ENCODE measurements at places on chromosomes 5 and 9.
A peak's percentile ranks its signal among the peaks of the same experiment; 100 is the strongest.

DNA sequence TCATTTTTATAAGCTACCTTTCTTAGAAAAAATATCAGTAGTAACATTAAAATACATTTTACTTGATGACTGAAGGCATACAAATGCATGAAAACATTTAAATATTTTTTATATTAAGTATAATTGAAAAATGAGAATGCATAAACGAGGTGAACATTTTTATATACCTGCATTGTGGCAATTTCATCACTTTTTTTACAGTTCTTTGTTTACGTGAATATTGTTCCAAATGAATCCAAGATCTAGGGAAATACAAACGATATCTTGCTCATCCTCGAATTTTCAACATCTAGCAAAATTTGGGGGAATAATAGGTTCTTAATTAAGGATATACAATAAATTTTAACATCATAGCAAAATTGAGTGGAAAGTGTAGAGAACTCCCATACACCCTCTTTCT, 45.5 kb upstream of the ALDH1A1 start:
- DNase-seq, result no peak

- DNase-seq, result no peak
These were observed 201.7 kb upstream of the TARS1 start for GRCh38 chr5:33238826-33239695.

DNA sequence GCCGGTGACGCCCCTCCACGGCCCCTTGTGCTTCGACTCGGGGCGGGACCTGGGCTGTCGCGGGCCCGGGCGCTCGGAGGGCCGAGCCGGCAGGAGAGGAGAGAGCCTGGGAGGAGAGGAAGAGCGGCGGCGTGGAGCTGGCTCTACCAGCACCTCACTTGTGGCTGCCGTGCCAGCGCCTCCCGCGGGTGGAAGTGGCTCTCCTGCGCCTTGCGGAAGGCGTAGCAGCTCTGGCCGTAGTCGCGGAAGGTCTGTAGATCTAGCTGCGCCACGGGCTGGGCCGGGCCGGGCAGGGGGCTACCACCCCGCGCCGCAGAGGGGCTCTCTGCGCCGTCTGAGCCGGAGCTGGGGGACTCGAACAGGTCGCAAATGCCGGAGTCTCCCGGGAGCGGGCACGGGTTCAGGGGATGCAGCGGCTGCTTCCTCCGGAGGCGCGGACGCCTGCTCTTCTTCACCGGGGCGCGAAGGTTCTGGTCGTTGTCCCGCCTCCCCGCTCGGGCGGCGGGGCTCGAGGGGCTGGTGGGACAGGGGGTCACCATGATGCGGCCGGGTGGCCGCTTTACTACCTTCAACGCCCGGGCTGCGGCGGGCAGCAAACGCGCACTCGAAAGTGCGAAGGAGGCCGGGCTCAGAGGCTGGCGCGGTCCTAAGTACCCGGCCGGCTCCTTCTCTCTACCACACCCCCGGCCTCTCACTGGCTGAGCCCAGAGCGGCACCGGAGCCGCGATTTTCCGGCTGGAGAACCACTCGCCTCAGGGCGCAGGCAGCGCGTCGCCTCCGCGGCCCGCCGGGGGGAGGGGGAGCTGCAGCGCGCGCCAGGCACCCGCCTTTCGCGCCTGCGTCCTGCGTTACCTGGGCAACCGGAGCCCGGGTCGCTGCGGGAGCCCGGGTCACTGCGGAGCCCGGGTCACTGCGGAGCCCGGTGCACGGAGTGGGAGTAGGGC, at the start of gene CCNO:
Gene CCNO, minus strand, starts transcription at position 624 of the 944 bp plus-strand sequence. Its CDS starts 85 bp downstream, at position 539.
- peak; percentile 56 for DNase-seq

GRCh38 chr9:129237803-129238202, 59.7 kb upstream of the IER5L start:
- DNase-seq, result no peak

DNA sequence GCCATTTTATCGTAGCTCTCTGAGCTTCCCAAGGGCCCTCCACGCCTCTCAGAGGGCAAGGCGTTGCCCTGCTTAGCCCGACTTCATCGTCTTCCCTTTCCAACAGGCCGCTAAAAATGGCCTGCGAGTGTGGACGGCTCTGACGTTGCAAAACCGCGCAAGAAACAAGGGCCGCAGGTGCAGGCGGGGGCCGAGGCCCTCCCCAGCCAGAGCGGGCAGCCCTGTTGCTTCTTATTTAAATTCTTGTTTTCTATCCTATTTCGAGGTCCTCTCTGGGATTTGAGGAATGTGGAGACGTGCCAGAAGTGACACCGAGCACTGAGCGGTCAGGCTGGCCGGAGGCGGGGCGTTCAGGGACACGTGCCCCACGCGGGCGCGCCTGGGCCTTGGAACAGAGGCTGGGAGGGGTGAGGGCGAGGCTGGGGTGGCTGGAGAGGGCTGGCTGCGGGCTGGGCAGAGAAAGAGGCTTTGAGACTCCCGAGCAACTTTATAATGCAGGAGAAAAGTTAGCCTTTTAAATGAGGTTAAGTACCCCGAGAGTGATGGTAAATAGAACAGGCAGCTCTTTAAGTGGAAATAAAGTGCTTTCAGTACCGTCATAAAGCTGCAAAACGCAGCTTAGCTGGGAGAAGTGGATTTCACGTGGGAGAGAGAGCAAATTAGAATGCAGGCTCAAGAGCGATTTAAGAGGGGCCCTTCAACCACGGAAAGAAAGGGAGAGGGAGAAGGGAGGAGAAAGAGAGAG, 243.6 kb downstream of the AUH start:
- DNase-seq, result peak; percentile 73

GRCh38 chr9:472479-473075, 257.9 kb downstream of the DOCK8 start:
- no peak for DNase-seq

- no peak for DNase-seq
These were observed 82.7 kb downstream of the DMXL1 start for GRCh38 chr5:119153629-119154028.

DNA sequence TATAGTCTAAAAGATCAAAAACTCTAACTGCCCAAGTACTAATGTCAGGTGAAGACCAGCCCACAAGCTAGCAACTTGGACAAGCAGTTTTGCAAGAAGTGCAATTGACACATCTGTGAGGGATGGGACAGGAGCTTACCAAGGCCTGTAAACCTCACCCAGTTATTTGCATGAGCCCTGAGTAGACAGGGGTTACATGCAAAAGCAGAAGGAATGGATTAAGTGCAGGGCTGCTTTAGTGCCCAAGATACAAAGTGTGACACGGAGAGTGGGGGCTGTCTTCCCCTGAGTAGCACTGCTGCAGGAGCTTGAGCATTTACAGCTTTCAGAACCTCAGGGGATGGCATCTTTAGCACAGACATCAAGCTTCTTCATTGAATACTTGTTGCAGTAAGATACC, 286.7 kb downstream of the ELAVL2 start:
- DNase-seq, result no peak

DNA sequence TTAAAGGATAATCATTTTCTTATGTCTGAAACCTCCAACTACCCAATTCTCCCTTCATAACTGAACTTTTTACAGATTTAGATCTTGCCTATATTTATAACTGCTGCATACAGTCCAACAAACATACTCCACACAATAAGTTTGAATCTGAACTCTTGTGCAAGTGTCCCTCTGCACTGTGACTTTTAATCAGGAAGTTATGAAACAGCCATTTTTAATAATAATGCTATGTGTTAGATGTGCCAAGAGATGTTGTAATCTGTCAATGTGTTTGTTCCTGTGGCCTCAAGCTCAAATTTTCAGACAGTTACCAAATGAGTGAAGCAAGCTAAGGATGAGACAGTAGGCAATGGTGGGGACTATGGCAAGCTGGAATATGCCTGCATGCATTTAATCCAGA, 57.6 kb upstream of the MTAP start:
- DNase-seq, result peak; percentile 85

Measured in fibroblast of skin of right quadriceps (primary cell).